ENCODE measurements at places on chromosomes 12 and 14.

DNA sequence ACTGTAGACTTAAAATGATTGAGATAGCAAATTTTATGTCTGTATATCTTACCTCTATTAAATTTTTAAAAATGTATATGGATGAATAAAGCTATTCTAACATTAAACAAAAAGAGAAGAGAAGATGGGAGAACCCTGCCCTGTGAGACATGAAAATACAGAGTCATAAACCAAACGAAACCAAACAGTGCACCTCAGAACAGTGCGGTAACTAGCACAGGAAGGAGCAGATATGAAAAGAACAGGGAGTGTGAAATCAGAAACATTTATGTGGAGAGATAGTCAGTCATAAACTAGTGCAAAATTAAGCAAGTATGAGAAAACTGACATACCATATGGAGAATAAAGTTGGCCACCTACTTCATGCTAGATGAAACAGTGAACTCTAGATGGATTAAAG is 135.1 kb downstream of the ERC1 start:
- DNase-seq, result no peak

DNA sequence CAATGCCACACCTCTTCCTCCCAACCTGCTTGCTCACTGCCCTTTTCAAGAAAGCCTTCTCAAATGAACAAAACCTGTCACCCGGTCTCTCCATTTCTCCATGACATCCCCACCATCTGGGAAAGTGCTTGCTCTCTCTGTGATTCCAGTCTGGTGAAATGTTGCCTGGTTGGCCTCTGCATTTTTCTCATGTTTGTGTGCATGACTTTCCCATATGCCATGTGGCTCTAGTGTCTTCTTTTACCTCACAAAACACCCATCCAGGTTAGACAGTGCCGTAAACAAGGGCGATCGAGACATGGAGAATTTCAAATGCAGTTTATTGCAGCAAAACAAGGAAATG is 5.8 kb downstream of the KRT1 start:
- DNase-seq, result no peak

GRCh38 chr14:44341116-44341515 is 166.0 kb downstream of the FSCB start:
- DNase-seq, result no peak

- peak; percentile 32 for DNase-seq
Measured at GRCh38 chr14:94046696-94047250, 20.6 kb downstream of the OTUB2 start.

DNA sequence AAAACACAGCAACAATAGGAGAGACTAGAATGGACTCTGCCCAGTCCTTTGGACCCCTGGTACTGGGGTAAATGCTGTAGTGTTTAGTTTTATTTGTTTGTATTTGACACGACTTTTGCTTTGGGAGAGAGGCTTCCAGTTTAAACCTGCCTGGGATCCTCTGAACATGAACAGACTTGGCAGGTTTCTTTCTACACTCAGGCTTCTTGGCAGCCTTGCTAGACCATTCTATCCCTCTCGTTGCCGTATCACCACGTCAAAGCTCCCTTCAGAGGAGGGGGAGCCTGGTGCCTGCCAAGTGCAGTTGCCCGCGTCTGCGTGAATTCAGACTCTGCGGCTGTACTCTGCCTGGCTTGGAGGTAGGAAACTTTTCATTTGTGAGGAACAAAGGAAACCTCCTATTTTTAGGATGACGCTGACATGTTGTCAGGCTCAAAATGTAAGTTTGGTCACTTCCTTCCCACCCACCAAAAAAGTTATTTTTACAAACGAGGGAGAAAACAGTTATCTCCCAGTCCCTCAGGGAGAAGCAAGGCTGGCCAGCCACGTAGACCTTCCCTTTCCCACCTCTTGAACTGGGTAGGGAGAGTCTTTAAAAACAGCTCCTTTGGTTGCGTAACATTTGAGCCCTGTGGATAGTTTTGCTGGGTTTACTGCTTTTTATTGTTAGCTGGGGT is 25.9 kb downstream of the CD9 start:
- peak; percentile 85 for DNase-seq

DNA sequence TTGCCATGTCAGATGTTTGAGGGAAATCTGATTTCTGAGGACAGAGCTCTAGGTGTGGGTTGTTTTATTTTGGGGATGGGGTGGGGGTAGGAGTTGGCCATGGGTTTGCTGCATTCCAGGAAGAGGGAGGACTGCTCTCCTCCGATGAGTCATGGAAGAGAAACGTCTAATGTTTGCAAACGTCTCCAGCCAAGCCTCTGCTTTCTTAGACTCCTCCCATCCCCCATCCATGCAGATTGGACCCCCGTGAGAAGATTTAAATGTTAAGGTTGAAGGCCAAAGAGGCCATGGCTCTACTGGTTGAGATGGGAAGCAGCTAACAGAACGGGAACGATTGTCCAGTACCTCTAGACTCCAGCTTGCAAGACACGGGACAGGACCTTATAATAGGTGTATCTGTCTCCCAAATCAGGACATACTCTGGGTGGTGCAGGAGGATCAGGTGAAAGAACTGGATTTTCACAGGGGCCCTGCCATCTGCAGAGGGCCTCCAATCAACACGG is 11.4 kb upstream of the ATP2A2 start:
- DNase-seq, result no peak

GRCh38 chr14:23406725-23407355 is 1.2 kb downstream of the MYH6 start:
- no peak for DNase-seq

DNA sequence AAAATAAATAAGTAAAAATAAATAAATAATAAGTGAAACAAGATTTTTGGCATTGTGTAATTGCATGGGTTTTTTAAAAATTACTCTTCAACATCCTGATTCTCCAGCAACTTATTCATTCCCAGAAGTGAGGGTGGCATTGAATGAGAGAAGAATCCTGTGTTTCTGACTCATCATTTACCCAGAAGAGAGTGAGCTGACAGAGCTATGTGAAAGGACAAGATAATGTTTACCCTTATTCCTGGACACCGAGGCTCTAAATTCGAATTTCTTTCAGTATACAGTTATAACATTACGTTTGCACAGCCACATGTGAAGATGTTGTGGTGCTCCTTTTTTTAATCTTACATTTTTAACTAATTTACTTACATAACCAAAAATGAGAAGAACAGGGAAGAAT is 36.4 kb downstream of the BBS10 start:
- no peak for DNase-seq

- peak; percentile 81 for DNase-seq
Measured at GRCh38 chr14:102893452-102893851, 29.0 kb upstream of the AMN start.

- peak; percentile 98 for DNase-seq
Measured at GRCh38 chr12:53984901-53985691, at the start of gene HOXC10. Gene HOXC10 (plus strand): TSS chr12:53985146. CDS start chr12:53985260, 114 bp downstream.

DNA sequence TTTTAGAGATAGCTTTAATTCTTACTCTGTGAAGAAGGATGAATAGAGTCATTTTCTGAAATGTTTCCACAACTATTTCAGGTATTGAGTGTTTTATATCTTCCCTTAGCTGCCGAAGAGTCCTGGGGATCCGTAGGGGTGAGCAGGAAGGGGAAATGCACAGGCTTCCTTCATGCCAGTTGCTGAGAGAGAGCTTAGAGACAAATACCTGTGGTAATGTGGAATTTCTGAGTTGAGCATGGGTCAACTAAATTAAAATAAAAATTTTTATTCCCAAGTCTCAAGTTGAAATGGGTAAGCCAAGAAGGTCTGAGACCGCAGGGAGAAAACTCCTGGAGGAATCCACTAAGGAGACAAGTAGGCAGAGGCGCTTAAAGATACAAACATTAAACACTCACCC is 185.7 kb downstream of the DAD1 start:
- DNase-seq, result no peak

GRCh38 chr14:23941669-23942068 is 11.9 kb upstream of the DHRS4 start:
- no peak for DNase-seq

DNA sequence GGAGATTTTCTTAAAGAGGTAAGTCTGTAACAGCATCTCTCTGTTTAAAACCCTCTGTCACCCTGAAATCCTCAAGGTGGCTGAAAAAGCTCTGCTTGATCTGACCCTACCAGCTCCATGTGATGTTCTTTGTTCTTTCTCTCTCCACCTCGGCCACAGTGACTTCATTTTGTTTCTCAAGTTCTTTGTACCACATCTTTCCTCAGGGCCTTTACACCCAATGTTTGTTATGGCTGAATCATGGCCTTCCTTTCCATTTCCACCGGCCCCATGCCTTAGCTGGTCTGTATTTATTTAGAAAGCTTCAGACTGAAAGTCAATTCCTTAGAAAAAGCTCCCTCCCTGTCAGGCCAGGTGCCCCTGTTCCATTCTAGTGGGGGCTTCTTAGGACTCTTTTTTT is 431.2 kb downstream of the NAV3 start:
- DNase-seq, result no peak

GRCh38 chr12:127054531-127054930 is 1212.4 kb upstream of the TMEM132C start:
- no peak for DNase-seq

GRCh38 chr12:96441816-96442215 is 41.6 kb upstream of the CDK17 start:
- no peak for DNase-seq

DNA sequence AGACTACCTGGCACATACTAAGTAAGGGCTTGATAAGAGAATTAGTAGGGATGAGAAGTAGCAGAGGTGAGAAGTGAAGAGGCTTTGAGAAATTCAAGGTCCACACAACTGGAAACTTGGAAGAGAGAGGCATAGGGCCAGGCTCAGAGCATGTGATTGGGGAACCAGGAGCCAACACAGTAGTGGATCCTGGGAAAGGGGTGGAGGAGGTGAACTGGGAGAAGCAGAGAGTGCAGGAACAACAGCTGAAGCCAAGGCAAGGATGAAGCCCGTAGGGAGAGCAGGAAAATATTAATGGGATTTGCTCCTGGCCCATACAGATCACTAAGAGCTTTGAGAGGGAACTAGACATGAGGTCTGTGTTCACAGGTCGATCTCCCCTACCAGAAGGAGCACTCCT is 1.4 kb upstream of the ITGB7 start:
- DNase-seq, result no peak

GRCh38 chr14:37566811-37567371 is 28.2 kb downstream of the FOXA1 start:
- no peak for DNase-seq

DNA sequence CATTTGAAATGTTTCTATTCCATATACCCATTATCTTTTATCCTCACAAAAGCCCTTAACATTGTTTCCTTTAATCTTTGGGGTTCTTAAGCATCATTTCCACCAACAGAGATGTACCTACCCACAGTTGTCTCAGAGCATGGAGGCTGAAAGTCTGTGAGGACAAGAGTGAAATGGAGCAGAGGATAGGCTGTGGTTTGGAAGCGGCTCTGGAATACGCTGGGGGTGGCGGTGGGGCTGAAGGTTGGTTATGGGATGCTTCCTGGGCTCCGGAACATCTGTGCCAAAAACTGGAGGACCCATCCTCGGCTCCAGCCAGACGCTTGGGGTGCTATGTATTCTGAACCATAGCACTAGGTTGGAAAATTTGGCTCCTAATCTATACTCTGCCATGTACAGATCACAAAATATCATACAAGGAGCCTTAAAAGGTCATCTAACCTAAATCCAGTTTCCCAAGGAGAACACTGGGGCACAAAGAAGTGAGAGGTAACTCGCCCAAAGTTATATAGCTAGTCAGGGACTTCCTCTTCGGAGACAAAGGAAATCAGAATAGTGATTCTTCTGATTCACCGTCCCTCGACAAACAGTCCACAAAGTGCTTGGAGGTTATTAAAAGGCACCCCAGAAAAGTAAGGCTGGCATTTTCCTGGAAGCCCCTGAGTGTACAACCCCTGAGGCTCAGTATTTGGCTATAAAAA is 2.5 kb downstream of the PPP1R3E start:
- no peak for DNase-seq

DNA sequence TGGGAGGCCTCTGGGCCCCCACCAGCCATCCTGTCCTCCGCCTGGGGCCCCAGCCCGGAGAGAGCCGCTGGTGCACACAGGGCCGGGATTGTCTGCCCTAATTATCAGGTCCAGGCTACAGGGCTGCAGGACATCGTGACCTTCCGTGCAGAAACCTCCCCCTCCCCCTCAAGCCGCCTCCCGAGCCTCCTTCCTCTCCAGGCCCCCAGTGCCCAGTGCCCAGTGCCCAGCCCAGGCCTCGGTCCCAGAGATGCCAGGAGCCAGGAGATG is 729 bp upstream of the GAPDH start:
- no peak for DNase-seq

- no peak for DNase-seq
Measured at GRCh38 chr12:84766375-84766774, 146.2 kb downstream of the SLC6A15 start.

DNA sequence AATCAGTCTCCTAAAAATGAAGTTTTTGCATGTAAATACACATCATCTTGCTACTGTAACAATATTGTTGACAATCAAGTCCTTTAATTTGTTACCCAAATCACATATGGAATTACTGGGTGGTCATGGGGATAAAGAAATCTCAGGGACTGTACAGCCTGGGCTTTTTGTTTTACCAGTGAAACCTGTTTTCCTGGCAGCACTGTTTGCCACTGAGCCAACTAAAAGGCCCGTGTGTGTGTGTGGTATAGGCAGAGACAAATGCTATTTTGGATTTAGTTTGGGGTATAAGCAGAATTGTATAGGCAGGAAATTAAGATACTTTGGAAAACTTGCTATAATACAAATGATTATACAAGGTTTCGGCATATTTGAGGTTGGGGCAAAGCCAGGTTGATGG is 5.7 kb downstream of the NUP37 start:
- DNase-seq, result no peak

GRCh38 chr12:13007496-13008233 is 7.6 kb upstream of the HEBP1 start:
- no peak for DNase-seq

GRCh38 chr12:3996322-3996721 is 123.1 kb upstream of the PARP11 start:
- no peak for DNase-seq

DNA sequence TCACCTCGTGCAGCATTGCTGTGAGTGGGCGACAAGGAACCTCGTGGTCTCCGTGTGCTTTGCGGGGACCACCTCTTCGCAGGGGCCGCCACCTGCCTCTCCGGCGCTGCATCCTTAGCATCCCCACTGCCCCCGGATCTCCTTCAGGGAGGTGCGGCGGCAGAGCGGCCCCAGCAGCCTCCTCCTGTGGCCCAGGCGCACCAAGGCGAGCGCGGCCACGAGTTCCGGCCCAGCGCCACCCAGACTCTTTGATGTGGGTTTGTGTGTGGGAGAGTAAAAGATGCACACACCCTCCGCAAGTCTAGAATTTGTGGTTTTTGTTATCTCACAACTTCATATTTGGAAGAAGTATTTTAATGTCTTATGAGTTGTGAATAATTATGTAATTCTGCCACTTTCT is 118.8 kb upstream of the DIO3 start:
- no peak for DNase-seq

DNA sequence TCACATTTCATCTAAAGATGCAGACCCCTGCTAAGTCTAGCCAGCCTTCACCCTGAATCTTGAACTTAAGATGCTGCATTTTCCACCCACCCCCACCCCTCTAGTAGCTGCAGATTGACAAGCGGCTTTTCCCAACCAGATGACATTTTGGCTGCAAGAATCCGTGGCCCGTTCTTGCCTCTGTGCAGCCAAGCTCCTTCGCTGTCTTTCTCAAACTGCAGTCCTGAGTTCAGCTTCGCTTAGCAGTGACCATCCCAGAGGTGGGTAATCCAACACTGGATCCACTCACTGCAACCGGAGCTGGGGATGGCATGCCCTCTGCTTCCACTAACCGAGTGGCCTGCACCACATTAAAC is 765 bp upstream of the NFYB start:
- no peak for DNase-seq
